ENCODE measurements at places on chromosomes 1 and 21. TPM values are rescaled to one million over a fixed set of nuclear protein-coding genes. Genes with fewer than 3 reads are reported as not detected.

The LCE6A gene
- total RNA-seq: not detected

The KRTAP12-4 gene
- total RNA-seq: not detected

The ACOT11 gene
- total RNA-seq: 2.0 TPM

The ACP6 gene
- total RNA-seq: 22.6 TPM

The FAM72B gene
- total RNA-seq: 7.1 TPM

The REG4 gene
- total RNA-seq: not detected

The PYHIN1 gene
- total RNA-seq: not detected

The MPZL1 gene
- total RNA-seq: 111 TPM

The PLA2G4A gene
- 12.0 TPM for total RNA-seq

The TEDDM1 gene
- not detected for total RNA-seq

The CASQ2 gene
- not detected for total RNA-seq

The ADARB1 gene
- 11.0 TPM for total RNA-seq

The MCOLN3 gene
- 3.7 TPM for total RNA-seq

The TFF2 gene
- not detected for total RNA-seq

The TSPAN2 gene
- 1.1 TPM for total RNA-seq

The ZMYND12 gene
- 0.58 TPM for total RNA-seq

The CD53 gene
- not detected for total RNA-seq

The GJA9 gene
- not detected for total RNA-seq

The OR10X1 gene
- not detected for total RNA-seq

The ZBTB37 gene
- 1.1 TPM for total RNA-seq

The GJC2 gene
- 0.64 TPM for total RNA-seq

The PGLYRP3 gene
- not detected for total RNA-seq

The WARS2 gene
- total RNA-seq: 5.8 TPM

The PCP4 gene
- total RNA-seq: not detected

The TTF2 gene
- 21.7 TPM for total RNA-seq

The BROX gene
- total RNA-seq: 24.2 TPM

The MX1 gene
- 1.8 TPM for total RNA-seq

The NHLH1 gene
- total RNA-seq: 0.48 TPM

The OR2T29 gene
- total RNA-seq: not detected

The FCRL4 gene
- total RNA-seq: not detected

The PCAT6 gene
- 2.9 TPM for total RNA-seq
